CD4-positive, alpha-beta T cell (primary cell): ENCODE measurements at places on chromosomes 5 and 9. TPM values are rescaled to one million over a fixed set of nuclear protein-coding genes. Genes with fewer than 3 reads are reported as not detected.

DNA sequence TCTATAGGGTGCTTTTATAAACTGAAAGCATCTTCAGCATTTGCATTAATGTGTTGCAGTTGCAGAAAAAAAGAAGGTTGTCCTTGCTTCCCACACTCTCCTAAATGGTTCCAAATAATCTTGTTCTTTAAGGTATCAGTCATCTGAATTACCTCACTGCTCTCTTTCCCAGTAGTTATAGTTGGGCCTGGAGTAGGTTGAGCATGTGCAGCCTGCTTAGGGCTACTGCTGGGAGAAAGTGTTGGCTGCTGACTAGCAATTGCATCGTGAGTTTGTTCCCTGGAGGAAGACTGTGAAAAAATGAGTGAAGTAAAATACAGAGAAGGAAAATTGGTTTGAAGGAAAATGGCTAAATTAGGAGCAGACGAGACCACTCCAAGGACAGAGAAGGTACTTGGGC, 74.5 kb downstream of the PRR16 start:
- H3K36me3 ChIP-seq, result no peaks in the 10 kb centered on the region
- no peaks in the 10 kb centered on the region for H3K4me1 ChIP-seq
- H3K4me3 ChIP-seq, result no peak overlapping the region
- H3K27me3 ChIP-seq, result no peaks in the 10 kb centered on the region

- H3K27ac ChIP-seq, result no peak overlapping the region
- H3K4me3 ChIP-seq, result no peak overlapping the region
- H3K4me1 ChIP-seq, result no peaks in the 10 kb centered on the region
Measured at GRCh38 chr5:57692582-57693487, 210.2 kb upstream of the ACTBL2 start.

RPS14 gene
- total RNA-seq, result 5,224 TPM

- H3K27ac ChIP-seq, result no peak overlapping the region
- H3K36me3 ChIP-seq, result no peaks in the 10 kb centered on the region
- no peak for DNase-seq
- H3K4me3 ChIP-seq, result no peak overlapping the region
- H3K4me1 ChIP-seq, result no peaks in the 10 kb centered on the region
Measured at GRCh38 chr5:171593976-171594375, 174.5 kb downstream of the FGF18 start.

DNA sequence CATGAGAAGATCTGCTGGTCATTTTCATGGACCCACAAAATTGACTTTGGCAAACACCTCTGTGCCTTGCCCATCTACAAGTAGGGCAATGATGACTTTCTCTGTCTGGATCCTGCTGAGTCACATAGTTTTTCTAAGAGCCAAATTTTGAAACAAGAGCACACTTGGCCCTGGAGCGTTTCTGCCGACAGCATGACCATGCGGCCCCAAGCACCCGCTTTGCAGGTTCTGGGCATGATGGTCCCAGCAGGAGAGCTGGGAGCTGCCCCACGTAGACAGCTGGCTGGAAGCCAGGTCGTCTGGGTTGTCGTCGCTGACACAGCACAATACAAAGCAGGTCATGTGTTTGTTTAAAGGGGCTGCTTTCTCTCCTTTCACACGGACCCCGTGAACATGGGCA, 159.8 kb downstream of the SYK start:
- DNase-seq, result no peak
- H3K27me3 ChIP-seq, result peaks cover 13% of the 10 kb centered on the region
- H3K4me3 ChIP-seq, result no peak overlapping the region
- H3K36me3 ChIP-seq, result no peaks in the 10 kb centered on the region

DNA sequence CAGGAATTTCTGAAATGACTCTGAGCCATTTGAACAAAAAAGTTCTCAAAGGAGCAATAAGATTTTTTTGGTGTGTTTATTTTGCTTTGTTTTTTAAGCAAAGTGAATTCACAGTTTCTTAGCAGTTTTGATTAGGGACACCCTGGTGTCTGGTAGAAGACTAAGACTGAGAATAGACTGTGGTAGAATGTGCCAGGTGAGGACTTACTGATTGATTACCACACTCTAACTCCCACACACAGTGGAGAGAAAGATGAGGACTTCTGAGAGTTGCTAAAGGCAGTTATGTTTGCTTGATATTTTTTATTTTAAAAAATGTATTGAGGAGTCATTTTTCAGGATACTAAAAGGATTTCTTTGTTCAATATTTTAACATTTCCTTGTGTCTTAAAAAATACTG, 175.1 kb downstream of the CD180 start:
- H3K27me3 ChIP-seq, result no peaks in the 10 kb centered on the region
- no peak overlapping the region for H3K4me3 ChIP-seq
- no peak overlapping the region for H3K27ac ChIP-seq
- H3K4me1 ChIP-seq, result no peaks in the 10 kb centered on the region

- no peaks in the 10 kb centered on the region for H3K36me3 ChIP-seq
- DNase-seq, result no peak
- H3K4me1 ChIP-seq, result peaks cover 6% of the 10 kb centered on the region
- H3K27me3 ChIP-seq, result no peaks in the 10 kb centered on the region
- no peak overlapping the region for H3K4me3 ChIP-seq
- H3K27ac ChIP-seq, result no peak overlapping the region
Measured at GRCh38 chr5:159478950-159479349, 148.7 kb upstream of the IL12B start.

- no peak for DNase-seq
- H3K27me3 ChIP-seq, result no peaks in the 10 kb centered on the region
- H3K4me1 ChIP-seq, result no peaks in the 10 kb centered on the region
- no peak overlapping the region for H3K27ac ChIP-seq
Measured at GRCh38 chr5:7904170-7904569, 35.2 kb downstream of the MTRR start.

DNA sequence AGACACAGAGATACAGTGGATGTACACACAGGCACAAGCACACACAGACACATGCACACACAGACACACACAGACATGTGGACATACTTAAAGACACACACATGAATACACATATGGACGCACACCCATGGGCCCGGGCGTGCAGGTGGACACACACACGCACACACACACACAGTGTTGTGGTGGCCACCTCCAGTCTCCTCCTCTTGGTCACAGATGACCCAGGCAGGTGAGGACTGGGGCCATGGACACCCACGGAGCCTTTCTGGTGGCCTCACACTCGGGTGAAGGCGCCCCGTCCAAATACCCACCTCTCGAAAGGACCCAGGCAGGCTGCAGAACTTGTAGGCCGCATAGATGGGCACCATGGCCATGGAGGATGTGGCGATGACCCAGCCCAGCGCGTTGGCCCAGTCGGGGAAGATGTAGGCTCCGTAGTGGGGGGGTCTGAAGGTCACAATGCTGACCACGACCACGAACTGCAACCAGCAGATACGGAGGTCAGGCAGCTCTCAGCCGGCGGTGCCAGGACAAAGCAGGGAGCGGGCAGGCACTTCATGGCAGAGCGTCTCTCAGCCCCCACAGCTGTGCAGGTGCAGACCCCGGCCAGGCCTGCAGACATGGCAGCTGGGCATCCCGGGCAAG, 42.5 kb downstream of the SLC6A3 start:
- DNase-seq, result no peak
- no peaks in the 10 kb centered on the region for H3K27me3 ChIP-seq
- H3K36me3 ChIP-seq, result no peaks in the 10 kb centered on the region
- H3K4me1 ChIP-seq, result no peaks in the 10 kb centered on the region

TYRP1 gene
- total RNA-seq, result not detected

MSH3 gene
- total RNA-seq, result 13.0 TPM
